ENCODE measurements at places on chromosomes 12 and 14. TPM values are rescaled to one million over a fixed set of nuclear protein-coding genes. Genes with fewer than 3 reads are reported as not detected.

Gene SDS
- not detected for total RNA-seq

Gene GRIN2B
- total RNA-seq = 5.5 TPM

Gene EPYC
- not detected for total RNA-seq

Gene MUCL1
- not detected for total RNA-seq

Gene SERPINA1
- 1.2 TPM for total RNA-seq

Gene NDUFA12
- total RNA-seq = 127 TPM

Gene NUDT4
- total RNA-seq = 334 TPM

Gene FAM90A1
- 0.40 TPM for total RNA-seq

Gene SLC39A5
- 2.5 TPM for total RNA-seq

Gene RHOJ
- 0.25 TPM for total RNA-seq

Gene DAO
- not detected for total RNA-seq

Gene HOXC4
- not detected for total RNA-seq

Gene GPR84
- total RNA-seq = 0.20 TPM

Gene GPRC5A
- 1.1 TPM for total RNA-seq

Gene KRT4
- not detected for total RNA-seq

Gene CLEC4D
- 0.70 TPM for total RNA-seq

Gene TAS2R9
- total RNA-seq = not detected

Gene CNTN1
- 9.8 TPM for total RNA-seq

Gene NOVA1
- 29.5 TPM for total RNA-seq

Gene LRP1-AS
- total RNA-seq = not detected

Gene NPFF
- not detected for total RNA-seq

Gene LMO3
- total RNA-seq = 1.3 TPM

Gene HOXC5
- total RNA-seq = not detected

Gene ENDOU
- not detected for total RNA-seq

Gene CARMIL3
- 5.0 TPM for total RNA-seq

Gene SPRING1
- 102 TPM for total RNA-seq

Gene PLEKHD1
- total RNA-seq = 0.08 TPM

Gene PTGDR
- not detected for total RNA-seq

Gene RAD9B
- 0.29 TPM for total RNA-seq

Gene FSCB
- not detected for total RNA-seq

Gene SLCO1B1
- 1.5 TPM for total RNA-seq

Gene HPD
- 0.42 TPM for total RNA-seq

Gene FOXN4
- total RNA-seq = 0.20 TPM

Gene B4GALNT3
- total RNA-seq = 155 TPM

Gene VRTN
- 108 TPM for total RNA-seq
